Gastrocnemius medialis (tissue), 4 donors: ENCODE measurements at places on chromosomes 3 and 15. TPM values are rescaled to one million over a fixed set of nuclear protein-coding genes. Genes with fewer than 3 reads are reported as not detected.

DNA sequence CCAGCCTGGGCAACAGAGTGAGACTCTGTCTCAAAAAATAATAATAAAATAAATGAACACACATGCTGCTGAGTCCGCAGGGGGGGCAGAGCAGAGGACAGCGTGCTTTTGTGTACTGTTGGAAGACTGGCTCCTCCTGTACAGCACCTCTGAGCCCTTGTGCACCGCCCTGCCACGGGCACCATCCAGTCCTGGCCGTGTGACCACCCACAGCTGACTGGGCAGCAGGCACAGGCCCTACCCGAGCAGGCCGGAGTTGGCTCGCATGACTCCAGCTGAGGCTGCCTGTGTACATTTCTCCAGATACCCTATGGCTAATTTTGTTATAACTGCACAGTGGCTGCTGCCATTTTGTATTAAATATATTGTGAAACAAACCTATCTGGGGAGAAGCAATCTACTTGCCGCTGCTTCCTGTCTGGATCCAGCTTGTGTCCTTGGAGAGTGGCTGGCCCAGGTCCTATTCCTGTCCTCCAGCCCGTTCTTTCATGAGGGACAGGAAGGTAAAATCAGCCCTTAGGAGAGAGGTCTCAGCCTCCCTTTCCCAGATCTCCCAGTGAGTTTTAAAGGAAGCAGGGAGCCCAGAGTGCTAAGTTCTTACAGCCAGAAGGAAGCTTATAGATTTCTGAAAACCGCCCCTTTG is 14.6 kb downstream of the IVD start:
- no peak for DNase-seq

Gene GOLGA8J
- not detected for total RNA-seq

Gene ATP10A
- total RNA-seq, result 0.56 TPM

GRCh38 chr15:32831485-32831884 is 113.7 kb downstream of the GREM1 start:
- DNase-seq, result no peak

Gene RTP4
- total RNA-seq, result 0.39 TPM

- no peak for DNase-seq
Measured at GRCh38 chr3:152943645-152944044, 108.7 kb downstream of the P2RY1 start.

GRCh38 chr15:100553468-100553867 is 24.7 kb upstream of the CERS3 start:
- DNase-seq, result no peak

Gene TRPM1
- not detected for total RNA-seq

- DNase-seq, result no peak
Measured at GRCh38 chr3:4561661-4562060, 68.5 kb downstream of the ITPR1 start.

GRCh38 chr15:68371160-68371559 is 60.8 kb downstream of the ITGA11 start:
- peak; percentile 54 for DNase-seq

Gene TM6SF1
- 7.1 TPM for total RNA-seq

- DNase-seq, result no peak
Measured at GRCh38 chr3:4758957-4759656, 220.1 kb upstream of the BHLHE40 start.

Gene CCDC13
- 0.89 TPM for total RNA-seq

Gene SCG3
- total RNA-seq, result not detected

GRCh38 chr3:152519376-152519775 is 250.6 kb downstream of the MBNL1 start:
- no peak for DNase-seq

DNA sequence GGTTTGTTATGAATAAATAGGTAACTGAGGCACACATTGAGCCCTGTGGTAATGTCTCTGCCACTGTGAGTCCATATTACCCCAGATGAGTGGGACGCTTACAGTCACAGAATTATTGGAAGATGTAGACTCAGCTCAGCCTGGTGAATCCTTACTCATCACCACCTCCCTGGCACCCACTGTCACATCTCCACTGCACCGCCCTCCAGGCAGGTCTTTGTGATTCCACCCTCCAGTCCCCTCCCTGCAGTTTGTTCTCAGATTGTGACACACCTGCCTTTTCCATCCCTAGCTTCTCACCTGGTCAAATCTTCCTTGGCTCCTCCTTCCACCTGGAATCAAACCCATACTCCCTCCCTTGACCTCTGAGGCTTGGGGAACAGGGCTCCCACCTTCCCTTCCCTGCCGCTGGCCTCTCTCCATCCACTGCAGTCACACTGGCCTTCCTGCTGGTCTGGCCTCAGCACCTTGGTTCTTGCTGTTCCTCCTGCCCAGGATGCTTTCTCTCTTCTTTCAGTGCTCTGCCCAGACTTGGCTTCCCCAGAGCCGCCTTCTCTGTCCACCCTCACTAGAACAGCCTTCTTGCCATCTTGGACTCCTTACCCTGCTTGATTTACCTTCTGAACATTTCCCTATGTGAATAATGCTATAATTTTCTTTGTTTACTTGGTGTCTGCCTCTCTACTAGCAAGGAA is 9.4 kb downstream of the SLC6A20 start:
- no peak for DNase-seq

DNA sequence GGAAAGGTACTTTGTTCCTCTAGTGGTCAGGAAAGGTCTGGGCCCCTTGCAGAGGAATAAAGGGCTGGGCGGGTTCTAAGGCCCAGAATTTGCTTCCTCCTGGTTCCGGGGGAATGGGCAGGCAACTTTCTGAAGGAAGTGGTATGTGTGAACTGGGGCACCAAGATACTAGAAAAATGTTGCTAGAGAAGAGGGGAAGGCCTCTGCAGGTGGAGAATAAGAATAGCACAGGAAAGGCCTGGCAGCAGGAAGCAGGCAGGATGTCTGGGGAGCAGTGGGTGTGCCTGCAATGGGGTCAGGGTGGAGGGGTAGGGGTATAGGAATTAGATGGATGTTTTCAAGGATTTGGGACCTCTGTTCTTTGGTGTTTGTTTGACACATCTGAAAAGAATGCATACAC is 2.0 kb downstream of the SLC22A13 start:
- DNase-seq, result no peak

DNA sequence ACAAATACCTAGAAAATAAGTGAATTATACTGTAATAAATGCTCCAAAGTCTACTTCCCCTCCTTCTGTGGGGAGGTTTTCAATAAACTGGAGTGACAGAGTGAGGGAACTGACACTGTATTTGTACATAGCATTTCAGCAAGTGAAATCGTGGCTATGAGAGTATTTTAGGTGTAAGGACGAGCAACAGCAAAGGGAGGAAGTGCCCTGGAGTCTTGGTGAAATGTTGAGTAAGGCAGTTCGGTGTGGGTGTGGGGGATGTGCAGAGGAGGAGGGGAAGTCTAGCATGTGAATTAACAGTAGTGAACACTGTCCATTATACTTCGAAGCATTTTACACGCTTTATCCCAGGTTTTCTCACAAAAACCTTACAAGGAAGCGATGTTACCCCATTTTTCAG is 18.1 kb upstream of the P2RY13 start:
- DNase-seq, result no peak

GRCh38 chr15:84949043-84949442 is 32.6 kb upstream of the PDE8A start:
- DNase-seq, result no peak

- no peak for DNase-seq
Measured at GRCh38 chr3:111070772-111071256, 802 bp upstream of the NECTIN3 start.

- DNase-seq, result no peak
Measured at GRCh38 chr15:39358441-39359041, 222.3 kb upstream of the THBS1 start.

DNA sequence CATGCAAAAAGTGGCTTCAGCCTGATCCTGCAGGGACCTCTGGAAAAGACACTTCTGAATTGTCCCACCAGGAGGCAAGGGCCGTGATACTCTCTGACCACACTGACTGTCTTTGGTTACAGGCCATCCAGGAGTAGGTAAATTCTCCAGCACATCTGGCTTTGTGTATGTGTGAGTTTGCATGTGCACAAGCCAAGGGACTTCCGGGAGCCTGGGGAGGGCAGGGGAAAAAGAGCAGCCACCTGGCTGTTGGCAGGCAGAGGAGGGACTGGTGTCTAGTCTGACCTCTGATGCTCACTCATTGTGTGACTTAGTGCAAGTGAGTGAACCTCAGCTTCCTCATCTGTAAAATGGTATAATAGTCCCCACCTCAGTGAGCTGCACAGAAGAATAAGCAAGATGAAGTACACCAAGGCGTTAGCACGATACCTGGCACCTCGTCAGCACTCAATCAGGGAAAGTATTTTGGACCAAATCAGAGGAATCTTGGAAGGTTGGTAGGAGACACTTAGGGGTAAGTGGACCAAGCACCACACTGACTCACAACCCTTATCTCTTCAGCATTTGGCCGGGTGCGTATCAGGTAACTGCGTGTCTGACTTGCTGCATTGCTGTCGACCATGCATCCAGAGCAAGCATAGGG is 19.1 kb downstream of the KLHL6 start:
- DNase-seq, result no peak

Gene CLDN18
- not detected for total RNA-seq

DNA sequence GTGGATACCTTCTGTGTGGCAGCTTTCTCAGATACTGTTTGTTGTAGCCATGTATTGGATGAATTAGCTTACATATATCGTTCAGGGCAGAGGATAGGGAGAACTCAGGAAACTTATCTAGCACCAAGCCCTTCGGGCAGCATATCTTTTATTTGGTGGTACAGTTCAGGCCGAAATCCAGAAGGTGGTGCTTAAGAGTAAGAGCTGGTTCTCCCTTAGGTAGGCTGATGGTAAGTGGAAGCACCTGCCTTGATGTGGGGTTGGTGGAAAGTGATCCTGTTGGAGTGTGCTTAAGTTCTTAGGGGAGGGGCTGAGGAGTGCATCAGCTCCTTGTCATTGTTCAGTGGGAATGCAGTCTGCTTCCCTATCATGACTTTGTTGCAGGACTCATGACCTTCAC is 187.5 kb downstream of the DOCK3 start:
- DNase-seq, result no peak

Gene EOMES
- total RNA-seq, result not detected

Gene GOLGA6L26
- total RNA-seq, result not detected

Gene ANKRD34C
- total RNA-seq, result not detected

- no peak for DNase-seq
Measured at GRCh38 chr15:25773248-25773647, 89.9 kb downstream of the ATP10A start.

Gene C3orf62
- total RNA-seq, result 0.78 TPM

Gene NTRK3
- total RNA-seq, result 0.85 TPM

Gene NR1I2
- total RNA-seq, result not detected

DNA sequence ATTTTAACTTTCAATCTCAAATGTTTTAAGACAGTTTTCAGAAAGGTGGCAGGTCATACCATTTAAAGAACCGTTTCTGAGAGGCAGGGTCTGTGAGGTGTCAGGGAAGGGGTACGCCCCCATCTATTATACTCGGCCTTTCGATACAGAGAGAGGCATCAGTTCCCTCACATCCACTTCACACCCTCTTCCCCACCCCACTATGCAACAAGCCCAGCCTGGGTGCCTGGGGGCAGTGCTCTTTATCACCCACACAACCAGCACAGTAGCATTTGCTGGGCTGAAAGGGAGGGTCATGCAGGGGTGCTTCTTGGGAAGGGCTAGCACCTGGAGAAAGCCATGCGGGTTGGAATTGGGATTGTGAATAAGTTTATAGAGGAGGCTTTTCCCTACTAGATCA is 56.0 kb upstream of the KCNMB2 start:
- DNase-seq, result no peak

DNA sequence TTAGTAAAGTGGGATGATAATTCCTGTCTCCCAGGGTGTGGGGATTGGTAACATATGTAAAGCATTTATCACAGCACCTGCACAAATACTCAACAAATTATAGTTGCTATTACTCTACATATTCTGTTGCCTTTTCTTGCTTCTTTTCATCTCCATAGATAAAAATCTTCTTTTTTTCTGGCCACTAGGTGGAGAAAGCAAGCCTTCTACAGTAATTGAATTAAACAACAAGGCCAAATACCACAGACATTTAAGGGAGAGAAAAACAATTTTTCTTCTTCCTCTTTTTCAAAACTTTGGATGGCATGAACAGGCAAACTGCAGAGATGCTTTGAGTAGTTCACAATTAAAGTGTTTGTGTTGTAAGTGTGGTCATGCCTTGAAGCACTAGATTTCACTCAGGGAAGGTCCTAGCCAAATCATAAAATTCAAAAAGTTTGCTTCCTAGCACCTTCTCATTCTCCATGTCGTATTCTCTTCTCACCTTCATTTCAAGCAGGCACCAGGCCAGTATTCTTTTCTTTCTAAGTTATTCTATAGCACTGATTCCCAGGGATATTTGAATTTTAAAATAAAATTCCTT is 493.4 kb upstream of the TGFBR2 start:
- DNase-seq, result no peak

Gene CCR2
- 0.15 TPM for total RNA-seq

Gene ANKRD63
- total RNA-seq, result not detected

Gene SI
- not detected for total RNA-seq

Gene TMIE
- total RNA-seq, result 0.26 TPM

- peak; percentile 86 for DNase-seq
Measured at GRCh38 chr15:35000511-35000910, 12.4 kb upstream of the ZNF770 start.

- no peak for DNase-seq
Measured at GRCh38 chr3:43624619-43625305, 3.0 kb upstream of the ANO10 start.

DNA sequence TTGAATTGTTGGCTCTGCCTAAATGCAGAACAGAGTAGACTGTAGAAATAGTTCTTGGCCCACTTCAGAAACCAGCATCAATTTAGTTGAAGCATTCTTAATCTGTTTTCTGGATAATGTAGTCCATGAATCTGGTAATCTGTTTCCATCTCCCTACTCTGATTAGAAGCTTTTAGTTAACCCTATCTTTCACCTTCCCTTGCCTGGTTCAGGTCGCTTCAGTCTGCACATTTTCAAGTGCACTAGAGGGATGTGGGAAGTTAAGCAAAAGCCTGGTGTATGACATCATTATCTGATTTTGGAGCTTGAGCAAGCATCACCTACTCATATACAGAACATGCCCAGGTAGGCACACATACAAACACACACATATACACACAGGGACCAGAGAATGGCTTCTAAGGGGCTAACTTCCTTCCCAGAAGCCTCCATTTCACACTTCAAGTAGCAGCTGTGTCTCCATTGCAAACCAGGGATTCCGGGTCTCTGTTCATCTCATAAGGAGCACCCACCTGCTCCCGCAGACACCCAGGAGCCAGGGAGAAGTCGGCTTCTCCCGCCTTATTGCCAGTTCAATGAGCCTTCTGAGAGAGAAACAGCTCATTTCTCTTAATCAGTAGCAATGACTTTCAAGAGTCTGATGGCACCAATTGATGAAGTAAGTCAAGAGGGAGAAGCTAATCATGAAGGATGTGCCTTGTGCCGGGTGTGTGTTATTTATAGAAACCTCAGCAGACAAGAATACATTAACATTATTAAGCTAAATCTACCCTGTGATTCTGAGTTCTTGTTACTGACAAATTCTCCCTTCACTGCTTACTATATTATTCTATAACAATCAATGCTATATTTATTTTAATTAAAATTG is 347.9 kb upstream of the STAC start:
- no peak for DNase-seq

Gene SAMMSON
- not detected for total RNA-seq

DNA sequence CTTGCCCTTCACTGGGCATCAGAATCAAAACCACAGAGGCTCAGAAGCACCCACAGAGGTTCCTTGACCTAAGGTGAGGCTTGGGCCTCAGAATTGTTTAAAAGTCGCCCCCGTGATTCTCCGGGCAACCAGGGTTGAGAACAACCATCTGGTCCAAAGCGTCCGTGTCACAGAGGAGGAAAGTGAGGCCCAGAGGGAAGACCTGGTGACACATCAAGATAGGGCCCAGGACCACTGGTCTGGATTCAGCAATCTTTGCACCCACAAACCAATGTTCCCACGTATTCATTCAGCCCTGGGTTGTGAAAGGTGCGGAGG is 272.6 kb downstream of the UACA start:
- no peak for DNase-seq
